ENCODE measurements at places on chromosomes 7 and 10.

DNA sequence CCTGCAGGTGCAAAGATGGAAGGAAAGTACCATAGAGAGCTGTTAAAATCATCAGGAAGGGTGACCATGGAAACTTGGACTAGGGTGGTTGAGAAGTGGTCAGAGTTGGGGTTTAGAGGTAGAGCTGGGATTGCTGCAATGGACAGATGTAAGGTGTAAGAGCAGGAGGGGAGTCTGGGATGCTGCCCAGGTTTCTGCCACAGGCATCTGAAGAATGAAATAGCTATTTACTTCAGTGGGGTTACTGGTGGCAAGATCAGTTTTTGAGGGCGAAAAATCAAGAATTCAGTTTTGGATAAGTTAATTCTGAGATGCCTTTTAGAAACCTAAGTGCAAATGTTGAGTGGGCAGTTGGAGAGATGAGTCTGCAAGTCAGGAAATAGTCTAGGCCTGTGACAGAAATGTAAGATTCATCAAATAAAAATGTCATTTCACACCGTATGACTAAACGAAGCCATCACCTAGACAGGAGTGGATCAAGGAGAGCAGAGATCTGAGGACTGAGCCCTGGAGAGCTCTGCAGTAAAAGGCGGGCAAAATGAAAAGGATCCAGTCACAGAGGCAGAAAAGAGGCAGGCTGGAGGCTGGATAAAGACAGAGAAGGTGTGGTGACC lies 22.7 kb upstream of the TOMM7 start:
- DNase-seq: no peak

DNA sequence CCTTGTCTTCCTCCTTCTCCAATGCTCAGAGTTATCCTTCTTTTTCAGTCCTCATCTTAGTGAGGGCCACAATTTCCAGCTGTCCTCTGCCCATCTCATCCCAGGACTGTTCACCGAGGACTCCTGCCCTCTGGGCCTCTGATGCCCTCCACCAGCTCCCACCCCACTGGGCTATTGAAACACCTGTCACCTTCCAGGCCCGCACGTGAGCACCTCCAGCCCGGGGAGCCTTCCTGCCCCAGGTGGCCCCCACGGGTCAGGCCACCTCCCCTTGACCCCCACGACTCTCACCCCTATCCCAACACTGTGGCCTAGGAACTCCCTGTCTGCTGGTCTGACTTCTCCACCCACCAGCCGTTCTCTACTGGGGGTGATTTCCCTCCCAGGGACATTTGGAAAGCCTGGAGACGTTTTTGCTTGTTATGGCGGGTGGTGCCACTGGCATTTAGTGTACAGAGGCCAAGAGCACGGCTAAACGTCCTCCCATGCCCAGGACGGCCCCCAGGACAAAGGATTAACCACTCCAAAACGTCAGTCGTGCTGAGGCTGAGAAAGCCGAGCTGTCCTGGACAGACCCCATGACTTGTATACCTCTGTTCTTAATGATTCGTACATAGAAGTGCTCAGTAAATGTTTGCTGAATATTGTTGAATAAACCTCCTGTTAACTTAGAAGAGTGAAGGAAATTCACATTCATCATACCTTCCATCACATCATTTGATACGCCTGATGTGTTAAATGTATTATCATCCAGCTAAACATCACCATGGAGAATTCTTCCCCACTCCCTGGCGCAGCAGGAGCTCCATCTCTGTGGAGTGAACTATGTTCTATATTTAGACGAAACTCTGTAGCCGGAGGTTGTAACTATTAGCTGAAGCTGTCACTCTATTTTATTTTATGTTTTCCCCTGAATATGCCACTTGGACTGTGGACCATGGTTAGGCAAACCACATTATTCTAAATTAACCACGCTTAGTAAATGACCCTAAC lies 270.1 kb upstream of the SHH start:
- DNase-seq: no peak

DNA sequence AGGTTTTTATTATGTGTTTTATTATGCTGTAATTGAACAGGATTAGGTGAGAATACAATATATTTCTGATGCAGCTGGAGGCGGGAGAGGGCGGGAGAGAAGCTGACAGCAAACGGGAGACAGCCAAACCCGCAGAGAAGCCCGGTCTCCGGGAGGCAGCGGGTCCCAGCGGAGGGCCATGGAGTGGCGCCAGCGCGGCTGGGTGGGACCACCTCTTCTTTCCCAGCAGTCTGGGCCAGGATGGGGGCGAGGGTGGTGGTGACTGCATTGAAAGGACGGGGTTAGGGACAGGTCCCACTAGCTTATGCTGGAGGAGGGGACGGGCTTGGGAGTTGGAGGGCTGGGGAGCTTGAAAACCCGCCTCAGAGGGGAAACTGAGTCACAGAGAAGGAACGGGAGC lies 14.5 kb upstream of the KAZALD1 start:
- DNase-seq: no peak

DNA sequence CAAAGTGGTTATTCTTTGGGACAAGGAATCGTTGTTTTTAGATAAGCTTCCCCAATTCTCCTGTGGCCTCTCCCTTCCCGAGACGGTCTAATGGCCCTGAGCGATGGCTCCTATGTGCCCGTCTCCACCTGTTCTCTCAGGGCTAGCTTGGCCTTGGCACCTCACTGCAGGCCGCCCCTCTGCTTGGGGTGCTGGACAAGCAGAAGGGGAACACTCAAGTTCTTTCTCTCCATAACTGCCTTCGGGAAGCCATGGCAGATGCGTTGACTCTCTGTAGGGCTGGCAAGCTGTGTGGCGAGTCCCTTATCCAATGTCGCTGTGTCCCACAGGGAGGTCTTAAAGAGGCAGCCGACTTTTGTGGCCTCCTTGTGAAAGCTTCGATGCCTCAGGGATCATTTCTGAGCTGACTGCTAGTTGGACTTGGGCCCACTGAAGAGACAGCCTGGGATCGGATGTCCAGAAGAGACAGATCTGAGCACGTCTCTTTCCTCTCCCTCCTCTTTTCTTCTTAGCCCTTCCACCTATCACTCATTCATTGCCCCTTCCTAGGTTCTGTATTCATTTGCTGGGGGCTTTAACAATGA lies 70.8 kb downstream of the GRK5 start:
- DNase-seq: no peak

GRCh38 chr10:50851884-50852671 lies 33.3 kb downstream of the A1CF start:
- DNase-seq: no peak

DNA sequence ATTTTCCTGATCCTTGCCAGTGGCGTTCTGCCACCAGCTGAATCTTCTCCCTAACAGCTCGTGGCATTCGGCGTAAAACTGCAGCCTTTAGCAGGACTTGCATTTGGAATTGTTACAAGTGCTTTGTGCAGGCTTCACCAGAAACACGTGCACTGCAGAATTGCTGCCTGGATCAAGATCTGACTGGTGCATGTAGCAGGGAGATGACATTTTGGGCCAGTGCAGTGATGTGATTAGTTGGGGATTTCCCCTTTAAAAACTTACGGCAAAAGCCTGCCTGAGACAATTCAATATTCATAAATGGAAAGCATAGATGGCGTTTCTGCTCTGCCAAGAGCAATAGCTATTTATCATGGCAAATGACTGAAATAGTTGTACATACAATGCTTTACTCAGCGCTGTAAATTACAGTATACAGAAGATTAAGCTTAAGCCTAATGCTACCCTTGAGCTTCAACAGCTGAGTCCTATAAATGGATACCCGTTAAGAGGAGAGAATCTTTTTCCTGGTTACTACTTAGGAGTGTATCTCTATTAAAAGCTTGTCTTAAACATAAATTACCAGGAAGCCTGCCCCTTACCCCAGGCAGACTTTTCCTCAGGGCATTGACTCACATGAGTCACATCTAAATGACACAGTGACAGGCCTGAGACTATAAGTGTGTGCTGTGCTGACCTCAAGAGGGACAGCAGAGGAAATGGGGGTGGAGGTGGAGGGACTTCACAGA lies 106.3 kb downstream of the ATXN7L1 start:
- no peak for DNase-seq

DNA sequence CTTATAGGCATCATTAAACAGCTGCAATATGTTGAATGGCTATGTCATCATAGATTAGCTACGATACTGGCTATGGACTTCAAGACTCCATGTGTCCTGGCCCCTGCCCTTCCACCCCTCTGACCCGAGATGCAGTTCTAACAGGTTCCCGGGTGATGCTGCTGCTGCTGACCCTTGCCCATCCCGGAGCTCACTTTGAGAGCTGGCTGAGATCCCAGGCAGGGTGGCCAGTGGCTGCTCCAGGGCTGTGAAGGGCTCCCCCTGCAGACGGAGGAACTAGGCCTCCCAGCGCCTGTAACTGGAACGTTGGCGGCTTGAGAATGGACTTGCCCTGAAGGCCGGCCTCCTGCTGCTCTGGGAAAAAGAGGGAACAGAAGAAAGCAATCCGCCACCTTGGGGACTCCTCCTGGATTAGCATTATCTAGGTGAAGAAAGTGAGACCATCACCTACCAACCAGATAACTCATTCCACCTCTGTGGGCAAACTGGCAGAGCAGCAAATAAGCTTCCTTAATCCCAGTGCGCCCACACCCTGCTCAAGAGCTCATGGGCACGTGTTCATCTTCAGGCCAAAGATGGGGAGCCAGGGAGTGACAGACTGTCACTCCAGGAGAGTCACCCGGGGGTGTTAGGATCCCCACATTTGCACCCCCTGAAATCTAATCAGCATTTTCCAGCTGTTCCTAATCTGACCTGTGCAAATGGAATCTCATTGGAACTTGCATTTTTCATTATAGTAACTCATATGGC lies 56.8 kb downstream of the PARP12 start:
- DNase-seq: no peak

GRCh38 chr7:30805081-30805691 lies 34.0 kb downstream of the MINDY4 start:
- DNase-seq: no peak

DNA sequence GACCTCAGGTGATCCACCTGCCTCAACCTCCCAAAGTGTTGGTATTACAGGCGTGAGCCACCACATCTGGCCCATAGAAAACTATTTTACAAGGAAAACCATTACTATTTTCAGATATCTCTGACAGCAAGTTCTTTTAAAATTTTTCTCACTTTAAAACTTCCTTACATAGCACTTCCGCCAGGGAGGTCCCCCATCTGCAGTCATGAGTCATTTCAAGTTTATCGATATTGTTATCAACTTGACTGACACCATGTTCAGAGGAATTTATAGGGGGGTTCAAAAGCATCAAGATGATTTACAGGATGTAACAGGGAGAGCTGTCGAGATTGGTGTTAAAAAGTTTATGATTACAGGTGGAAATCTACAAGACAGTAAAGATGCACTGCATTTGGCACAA lies 88.8 kb downstream of the NRBF2 start:
- no peak for DNase-seq

DNA sequence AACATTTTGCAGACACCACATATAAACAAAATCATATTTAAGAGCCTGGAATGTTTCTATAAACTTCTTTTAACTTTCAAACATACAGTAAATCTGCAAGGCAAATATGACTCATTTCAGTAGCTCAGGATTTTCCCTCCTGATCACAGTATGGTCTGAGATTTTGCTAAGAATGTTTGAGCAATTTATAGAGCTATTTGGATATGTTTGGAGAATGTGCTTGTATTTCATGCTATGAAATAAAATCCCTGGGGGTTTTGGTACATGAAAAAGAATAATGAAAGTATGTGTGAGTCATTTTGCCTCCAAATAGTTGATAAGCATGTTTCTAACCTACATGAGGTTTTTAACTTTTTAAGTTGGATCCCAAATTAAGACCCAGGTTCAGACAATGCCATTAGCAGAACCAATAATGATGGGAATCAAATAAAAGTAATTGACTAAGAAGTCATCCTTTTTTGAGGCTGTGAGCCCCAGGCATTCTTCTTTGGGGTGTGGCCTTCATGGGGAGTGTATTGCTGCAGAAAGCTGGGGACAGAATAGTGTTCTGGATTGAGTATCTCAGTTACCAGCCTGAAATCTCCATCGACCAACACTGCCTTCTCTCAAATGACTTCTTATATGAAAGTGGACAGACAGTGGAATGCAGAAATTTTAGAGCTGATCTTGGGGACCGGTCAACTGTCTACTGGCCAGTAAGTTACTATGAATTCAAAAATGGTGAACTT lies 66.1 kb upstream of the AGBL3 start:
- DNase-seq: no peak

- DNase-seq: no peak
These were observed 110.2 kb downstream of the TMEM26 start for GRCh38 chr10:61342858-61343572.

DNA sequence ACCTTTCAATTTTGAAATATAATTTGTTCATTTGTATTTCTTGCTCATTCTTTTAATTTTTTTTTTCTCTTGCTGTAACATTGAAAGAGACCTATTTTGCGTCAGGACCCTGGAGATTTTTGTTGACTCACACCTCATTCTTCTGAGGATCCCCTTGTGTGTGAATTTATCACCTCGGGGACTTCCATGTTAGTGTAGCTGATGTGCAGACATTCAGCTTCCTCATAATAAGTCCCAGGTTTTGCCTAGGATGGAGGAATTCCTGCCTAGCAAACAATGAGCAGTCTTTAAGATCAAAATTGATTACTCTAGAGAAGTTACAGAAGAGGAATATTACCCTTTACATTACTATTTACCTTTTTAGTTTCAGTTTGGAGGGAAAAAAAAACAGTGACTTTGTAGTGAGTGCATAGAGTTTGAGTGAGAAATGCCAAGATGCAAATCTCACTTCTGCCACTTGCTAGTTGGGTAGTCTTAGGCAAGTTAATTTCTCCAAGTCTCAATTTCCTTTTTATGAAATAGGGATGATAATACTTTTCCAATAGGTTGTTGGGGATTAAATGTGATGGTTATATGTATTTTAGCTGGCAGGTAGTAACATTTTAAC lies 14.3 kb downstream of the TES start:
- no peak for DNase-seq

DNA sequence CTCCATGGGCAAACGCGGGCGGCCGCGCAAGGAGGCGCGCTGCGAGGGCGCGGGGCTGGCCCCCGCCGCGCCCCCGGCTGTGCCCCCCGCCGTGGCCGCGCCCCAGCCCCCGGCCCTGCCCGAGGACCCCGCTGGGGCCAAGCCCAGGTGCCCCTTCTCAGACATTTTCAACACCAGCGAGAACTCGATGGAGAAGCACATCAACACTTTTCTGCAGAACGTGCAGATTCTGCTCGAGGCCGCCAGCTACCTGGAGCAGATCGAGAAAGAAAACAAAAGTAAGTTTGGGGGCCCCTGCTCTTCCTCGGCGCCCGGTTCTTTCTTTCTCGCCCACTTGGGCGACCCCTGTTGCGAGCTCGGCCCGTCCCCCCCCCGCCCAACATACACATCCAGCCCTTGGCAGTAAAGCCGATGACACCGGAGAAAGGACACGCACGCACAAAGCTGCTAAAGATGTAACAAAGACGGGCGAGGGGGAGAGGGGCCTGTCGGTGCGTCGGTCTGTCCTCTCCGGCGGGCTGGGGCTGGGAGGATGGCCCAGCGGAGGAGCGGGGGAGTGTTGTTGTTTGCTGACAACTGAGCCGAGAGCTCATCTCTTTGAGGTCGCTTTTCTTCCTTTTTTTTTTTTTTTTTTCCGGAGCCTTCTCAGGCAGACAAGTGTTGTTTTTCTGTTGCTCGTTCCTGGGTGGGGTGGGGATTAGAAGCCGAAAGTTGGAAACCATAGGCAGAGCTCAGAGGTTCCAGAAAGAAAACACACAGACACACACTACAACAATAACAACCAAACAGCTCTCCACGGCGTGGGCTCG lies 604 bp downstream of the MXI1 start:
- no peak for DNase-seq
